ENCODE measurements at places on chromosomes 7 and 10.
A peak's percentile ranks its signal among the peaks of the same experiment; 100 is the strongest.

- DNase-seq = no peak
Observed at GRCh38 chr10:2118201-2118600, 380.9 kb upstream of the ADARB2 start.

GRCh38 chr10:110113670-110114337 lies 93.6 kb upstream of the MXI1 start:
- DNase-seq = no peak

DNA sequence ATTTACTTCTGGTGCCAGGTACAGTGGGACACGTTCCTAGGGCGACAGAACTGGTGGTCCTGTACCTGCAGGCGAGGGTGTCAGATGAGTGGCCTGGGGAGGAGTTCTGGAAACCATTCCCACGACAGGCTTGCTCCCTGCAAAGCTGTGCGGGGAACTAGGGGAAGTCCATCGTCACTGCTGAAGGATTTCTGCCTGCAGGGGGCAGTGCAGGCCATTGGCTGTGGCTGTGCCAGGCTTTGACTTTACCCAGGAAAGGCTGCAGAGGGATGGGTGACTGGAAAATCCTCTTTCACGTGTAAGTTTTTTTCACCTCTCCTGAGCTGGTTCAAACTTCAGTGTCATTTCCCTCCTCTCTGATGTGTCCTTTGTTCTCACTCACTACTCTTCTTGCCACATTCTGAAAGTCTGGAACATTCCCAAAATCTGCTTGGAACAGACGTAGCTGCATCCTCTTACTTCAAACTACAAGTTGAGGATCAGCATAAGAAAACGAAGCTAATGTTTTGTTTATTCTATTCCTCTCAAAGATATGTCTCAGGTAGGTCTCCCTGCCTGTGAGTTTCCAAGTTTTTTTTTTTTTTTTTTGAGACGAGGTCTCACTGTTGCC lies 126.5 kb downstream of the SH2D4B start:
- peak; percentile 15 for DNase-seq

DNA sequence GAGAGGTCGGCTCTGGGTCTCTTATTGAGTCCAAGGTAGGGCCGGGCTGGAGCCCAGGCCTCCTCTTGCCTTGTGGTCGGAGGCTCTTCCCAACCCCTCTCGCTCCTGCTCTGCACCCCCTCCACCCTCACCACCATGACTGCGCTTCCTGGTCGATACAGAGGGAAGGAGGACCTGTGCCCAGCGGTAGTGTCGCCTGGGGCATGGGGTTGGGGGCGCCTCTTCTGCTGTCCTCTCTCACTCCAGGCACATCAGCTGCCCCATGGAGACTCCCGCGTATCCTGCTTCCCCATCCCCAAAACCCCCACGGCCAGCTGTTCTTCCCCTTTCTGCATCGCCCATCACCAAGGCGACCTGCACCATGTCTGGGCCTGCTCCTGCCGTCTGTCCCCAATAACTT lies 44.4 kb downstream of the TMEM270 start:
- no peak for DNase-seq

DNA sequence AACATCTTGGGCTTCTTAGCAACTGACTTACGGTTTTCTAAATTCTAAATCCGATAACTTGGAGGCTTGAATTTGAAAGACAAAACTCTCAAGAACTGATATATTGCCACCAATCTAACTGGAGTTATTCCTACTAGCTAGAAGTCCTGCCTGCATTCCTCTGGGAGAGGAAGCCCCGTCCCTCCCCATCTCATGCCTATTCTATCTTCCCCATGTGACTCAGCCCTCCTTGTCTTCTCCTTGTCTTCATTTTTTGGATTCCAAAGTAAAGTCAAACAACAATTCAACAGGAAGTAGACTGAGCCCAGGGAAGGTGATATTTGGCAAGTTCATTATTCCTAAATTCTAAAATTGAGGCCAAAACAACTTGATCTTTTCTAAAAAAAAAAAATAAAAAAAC lies 587.7 kb downstream of the KCNMA1 start:
- no peak for DNase-seq

GRCh38 chr10:11986593-11987216 lies 55.9 kb downstream of the UPF2 start:
- peak; percentile 61 for DNase-seq

DNA sequence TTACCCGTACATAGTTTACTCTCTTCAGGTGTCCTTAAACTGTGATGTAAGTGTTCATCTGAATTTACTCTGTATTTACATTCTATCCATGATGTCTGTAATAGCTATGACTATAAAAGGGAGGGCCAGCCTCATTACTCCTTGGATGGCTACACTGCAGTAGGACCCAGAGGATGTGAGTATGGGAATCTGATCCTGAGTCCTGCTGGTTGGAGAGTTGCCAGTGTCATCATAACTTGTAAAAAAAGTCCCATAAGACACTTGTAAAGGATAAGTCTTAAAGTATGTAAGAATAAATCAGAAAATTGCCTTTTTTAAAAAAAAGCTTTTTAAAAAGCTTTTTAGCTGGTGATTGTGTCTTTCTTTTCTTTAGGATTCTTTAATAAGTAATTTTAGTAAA lies 95.4 kb downstream of the PPP1R9A start:
- no peak for DNase-seq

DNA sequence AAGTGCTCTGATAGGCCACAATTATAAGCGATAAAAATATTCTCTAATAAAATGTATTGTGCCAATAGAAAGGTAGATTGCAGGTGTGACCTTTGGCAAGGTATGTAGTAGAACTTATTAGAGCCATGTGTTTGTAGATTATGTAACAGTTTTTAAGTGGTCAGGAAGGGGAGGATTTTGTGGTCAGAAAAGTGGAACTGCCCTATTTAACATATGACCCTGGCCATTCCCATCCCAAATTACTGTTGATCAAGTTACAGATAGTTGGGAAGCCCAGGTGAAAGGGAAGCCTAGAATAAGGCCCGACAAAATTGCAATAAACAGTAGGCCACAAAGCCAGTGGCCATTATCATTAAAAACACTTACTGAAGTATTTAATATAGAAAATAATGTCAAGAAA lies 89.2 kb downstream of the SPAG6 start:
- no peak for DNase-seq

DNA sequence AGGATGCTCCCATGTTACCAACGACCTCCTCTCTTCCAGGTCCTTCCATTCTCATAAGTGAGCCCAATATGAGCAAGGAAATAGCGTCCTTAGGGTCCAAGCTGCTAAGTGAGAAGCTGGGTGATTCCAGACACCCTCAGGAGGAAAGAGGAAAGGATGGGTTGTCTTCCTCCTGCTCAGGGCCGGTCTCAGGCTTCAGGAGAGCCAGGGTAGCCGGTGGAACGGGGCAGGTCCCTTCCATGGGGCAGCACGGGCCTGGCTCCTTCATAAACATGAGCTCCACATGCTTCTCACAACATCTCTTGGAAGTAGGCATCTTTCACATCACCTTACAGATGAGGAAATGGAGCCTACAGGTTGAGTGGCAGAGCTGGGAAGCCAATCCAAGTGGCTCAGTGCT lies 12.7 kb downstream of the SLIT1 start:
- DNase-seq = no peak

GRCh38 chr7:70621954-70622600 lies 509.9 kb upstream of the GALNT17 start:
- no peak for DNase-seq

GRCh38 chr7:128263420-128263819 lies 22.3 kb downstream of the LEP start:
- no peak for DNase-seq

DNA sequence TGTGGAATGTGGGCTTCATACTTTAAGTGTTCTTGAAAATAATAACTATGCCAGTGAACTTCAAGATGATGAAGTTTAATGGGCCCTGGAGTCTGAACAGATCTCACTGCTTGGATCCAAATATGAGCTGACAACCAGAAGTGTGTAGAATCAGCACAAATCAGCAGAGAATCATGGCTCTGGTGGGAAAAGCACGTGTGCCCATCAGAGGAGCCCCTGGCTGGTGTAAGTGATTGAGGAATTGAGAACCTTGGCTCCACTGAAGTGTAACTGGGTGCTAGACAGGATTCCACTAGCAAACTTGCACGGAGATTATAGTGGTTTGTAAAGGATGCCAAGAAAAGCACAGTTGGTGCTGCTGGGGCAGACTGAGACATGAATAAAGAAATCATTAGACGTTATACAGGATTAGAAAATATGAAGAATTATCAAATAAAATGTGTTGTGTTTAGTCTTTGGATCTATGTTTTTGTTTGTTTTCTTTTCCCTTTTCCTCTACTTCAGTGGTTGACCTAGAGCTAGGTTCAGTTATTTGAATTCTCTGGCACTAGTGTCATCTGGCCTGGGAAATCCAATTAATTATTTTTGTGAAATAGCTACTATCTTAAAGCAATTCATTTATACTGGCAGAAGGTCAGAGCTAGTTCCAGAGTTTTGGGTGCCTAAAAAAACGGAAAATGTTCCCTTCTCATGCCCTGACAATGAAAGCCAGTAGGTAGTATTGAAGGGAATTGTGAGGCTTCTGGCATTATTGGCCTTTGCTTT lies 175.7 kb upstream of the MEOX2 start:
- no peak for DNase-seq

DNA sequence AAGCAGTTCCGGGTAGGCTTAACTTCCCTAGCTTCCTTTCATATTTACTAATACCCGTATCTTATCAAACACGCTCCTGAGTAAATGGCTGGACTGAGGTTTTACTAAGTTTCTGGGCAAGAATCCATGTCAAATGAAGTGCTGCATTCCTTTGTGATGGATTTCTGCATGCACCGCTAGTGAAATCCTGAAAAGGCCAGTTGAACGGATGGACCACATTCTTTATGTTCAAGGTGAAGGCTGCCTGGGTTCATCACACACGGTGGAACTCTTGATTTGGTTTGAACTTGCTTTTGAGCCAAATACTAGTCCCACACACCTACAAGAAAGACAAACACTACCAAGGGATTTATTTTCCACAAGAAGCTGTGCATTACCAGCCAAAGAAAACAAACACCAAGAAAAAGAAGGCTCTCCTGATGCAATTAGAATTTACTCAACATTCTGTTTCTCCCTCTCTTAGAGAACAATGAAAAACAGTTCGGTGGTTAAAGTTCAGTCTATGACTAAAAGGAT lies 255.0 kb upstream of the SEMA3C start:
- no peak for DNase-seq
